Mucosa of gallbladder (tissue), 1 donor: ENCODE measurements at places on chromosomes 5 and 9. TPM values are rescaled to one million over a fixed set of nuclear protein-coding genes. Genes with fewer than 3 reads are reported as not detected.

Gene DHX29
- total RNA-seq: 31.6 TPM

Gene PCDHGB7
- 15.5 TPM for total RNA-seq

Gene MAST4
- total RNA-seq: 30.5 TPM

Gene AGXT2
- total RNA-seq: 6.6 TPM

Gene SOX30
- 0.09 TPM for total RNA-seq

Gene CNTFR
- 23.0 TPM for total RNA-seq

Gene PCDHGA12
- total RNA-seq: 10.2 TPM

Gene GPR107
- total RNA-seq: 39.6 TPM

Gene HINT2
- total RNA-seq: 30.7 TPM

Gene NR5A1
- total RNA-seq: 0.37 TPM

Gene HTR1A
- not detected for total RNA-seq

Gene MLANA
- total RNA-seq: not detected

Gene ESM1
- total RNA-seq: 0.40 TPM

Gene ZNF484
- 9.5 TPM for total RNA-seq

Gene ZNG1F
- total RNA-seq: 5.6 TPM

Gene KLHL9
- total RNA-seq: 25.0 TPM

Gene BTNL9
- 11.5 TPM for total RNA-seq

Gene DDX4
- total RNA-seq: not detected

Gene DMGDH
- total RNA-seq: 1.6 TPM

Gene RANBP3L
- total RNA-seq: 3.9 TPM

Gene FAM221B
- not detected for total RNA-seq

Gene PFN3
- not detected for total RNA-seq

Gene PLPP7
- 7.2 TPM for total RNA-seq

Gene SPATA31D4
- not detected for total RNA-seq

Gene CTNNA1
- 371 TPM for total RNA-seq
